Regular cardiac myocyte (primary cell): ENCODE measurements at places on chromosomes 7 and 10. TPM values are rescaled to one million over a fixed set of nuclear protein-coding genes. Genes with fewer than 3 reads are reported as not detected.

Gene RNF148
- total RNA-seq = 0.28 and 0.38 TPM in 2 replicates

Gene AQP1
- 111 and 152 TPM in 2 replicates for total RNA-seq

Gene AKR1E2
- total RNA-seq = 14.8 and 64.8 TPM in 2 replicates

Gene NUDT13
- 1.2 and 1.4 TPM in 2 replicates for total RNA-seq

Gene ELFN1
- 0.38 and 0.56 TPM in 2 replicates for total RNA-seq

Gene SMKR1
- not detected in 2 replicates for total RNA-seq

Gene PAOX
- total RNA-seq = 4.8 and 6.2 TPM in 2 replicates

Gene PAX4
- not detected in 2 replicates for total RNA-seq

Gene FAM25C
- total RNA-seq = not detected in 2 replicates

Gene ERVW-1
- not detected in 2 replicates for total RNA-seq

Gene ERLIN1
- total RNA-seq = 44.5 and 95.1 TPM in 2 replicates

Gene TPK1
- 3.7 and 4.0 TPM in 2 replicates for total RNA-seq

Gene RTKN2
- total RNA-seq = 1.1 and 1.9 TPM in 2 replicates

Gene KBTBD2
- 44.5 and 53.3 TPM in 2 replicates for total RNA-seq

Gene TMUB1
- 20.6 and 25.9 TPM in 2 replicates for total RNA-seq

Gene SORBS1
- total RNA-seq = 0.19 and 1.1 TPM in 2 replicates

Gene INA
- total RNA-seq = 1.1 and 1.2 TPM in 2 replicates

Gene H2BK1
- not detected in 2 replicates for total RNA-seq

Gene CACNB2
- 0.19 and 0.85 TPM in 2 replicates for total RNA-seq

Gene CLEC2L
- total RNA-seq = not detected in 2 replicates

Gene SH2D4B
- under 0.01 TPM in 2 replicates for total RNA-seq

Gene FOXI2
- total RNA-seq = not detected in 2 replicates

Gene ATAD1
- total RNA-seq = 40.5 and 68.5 TPM in 2 replicates

Gene SEMA3E
- total RNA-seq = 0.38 and 0.56 TPM in 2 replicates

Gene COPS6
- 41.7 and 150 TPM in 2 replicates for total RNA-seq

Gene HYAL4
- not detected in 2 replicates for total RNA-seq

Gene GNG11
- 123 and 152 TPM in 2 replicates for total RNA-seq

Gene PRRT4
- under 0.01 TPM in 1 of 2 replicates, not detected in the other for total RNA-seq

Gene EIF3A
- 122 and 156 TPM in 2 replicates for total RNA-seq

Gene AGR2
- total RNA-seq = not detected in 2 replicates

Gene GPRIN2
- total RNA-seq = not detected in 2 replicates

Gene TYW1B
- total RNA-seq = 1.9 and 8.5 TPM in 2 replicates

Gene PAPOLB
- 0.19 and 0.28 TPM in 2 replicates for total RNA-seq

Gene FKBP9
- total RNA-seq = 179 and 345 TPM in 2 replicates

Gene ZCCHC24
- 11.6 and 15.0 TPM in 2 replicates for total RNA-seq

Gene C7orf57
- not detected in 2 replicates for total RNA-seq

Gene TMEM72
- not detected in 2 replicates for total RNA-seq

Gene CYP3A4
- not detected in 2 replicates for total RNA-seq

Gene ETV1
- 14.1 and 16.7 TPM in 2 replicates for total RNA-seq

Gene KCNMA1
- 15.5 and 20.7 TPM in 2 replicates for total RNA-seq

Gene WNT16
- under 0.01 and 0.38 TPM in 2 replicates for total RNA-seq

Gene CYP2E1
- total RNA-seq = 0.19 and 0.28 TPM in 2 replicates

Gene CHAT
- total RNA-seq = not detected in 2 replicates

Gene GIMAP1
- not detected in 2 replicates for total RNA-seq

Gene SYT15
- total RNA-seq = under 0.01 TPM in 1 of 2 replicates, not detected in the other

Gene ELMO1
- 0.28 and 0.38 TPM in 2 replicates for total RNA-seq

Gene CABCOCO1
- 0.28 TPM in 1 of 2 replicates, not detected in the other for total RNA-seq

Gene CHRM2
- under 0.01 TPM in 2 replicates for total RNA-seq

Gene SEMA3C
- 195 and 315 TPM in 2 replicates for total RNA-seq

Gene EGFR
- 44.5 and 47.2 TPM in 2 replicates for total RNA-seq

Gene PMS2
- total RNA-seq = 18.6 and 20.3 TPM in 2 replicates

Gene PPP1R9A
- total RNA-seq = 0.56 and 0.77 TPM in 2 replicates

Gene ABCC2
- total RNA-seq = 0.19 and 0.28 TPM in 2 replicates
